ENCODE measurements at places on chromosomes 7 and 10.

DNA sequence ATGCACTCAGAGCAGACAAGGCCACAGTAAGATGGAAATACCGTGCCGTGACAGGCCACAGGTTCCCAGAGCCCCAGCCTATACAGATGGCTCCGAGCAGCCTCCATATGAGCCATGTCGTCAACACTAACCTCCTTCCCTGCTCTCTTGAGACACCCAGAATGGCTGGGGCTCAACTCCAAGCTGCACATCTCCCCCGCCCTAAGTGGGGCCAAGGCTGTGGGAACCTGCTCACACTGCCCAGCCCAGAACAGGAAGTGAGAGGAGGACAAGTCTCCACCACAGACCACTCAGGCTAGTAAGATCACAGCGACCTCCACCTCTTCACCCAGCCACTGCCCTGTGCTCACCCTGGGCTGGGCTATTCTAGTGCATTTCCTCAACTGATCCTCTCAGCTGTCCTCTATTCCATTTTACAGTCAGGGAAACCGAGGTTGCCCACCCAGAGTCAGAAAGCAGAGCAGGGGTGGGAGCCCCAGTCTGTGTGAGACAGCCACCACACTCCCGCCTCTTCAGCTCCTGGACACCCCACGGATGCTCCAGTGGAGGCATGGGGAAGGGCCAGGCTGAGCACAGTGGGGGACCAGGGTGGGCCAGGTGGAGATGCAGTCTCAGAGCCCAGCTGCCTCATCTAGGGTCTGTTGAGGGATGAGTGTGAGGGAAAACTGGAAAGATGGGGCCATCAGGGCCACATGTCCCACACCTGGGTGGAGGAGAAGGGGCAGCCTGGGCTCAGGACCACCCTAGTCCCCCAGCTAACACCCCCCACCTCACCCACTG is 11.6 kb downstream of the GRID1 start:
- no peak for DNase-seq

- DNase-seq: no peak
These were observed 228.4 kb upstream of the RHOBTB1 start for GRCh38 chr10:61172182-61172926.

- no peak for DNase-seq
These were observed 147.1 kb downstream of the RGS10 start for GRCh38 chr10:119395280-119396007.

GRCh38 chr10:114070710-114071109 is 27.0 kb downstream of the ADRB1 start:
- no peak for DNase-seq

- no peak for DNase-seq
These were observed 854 bp downstream of the MTG1 start for GRCh38 chr10:133394801-133395221.

DNA sequence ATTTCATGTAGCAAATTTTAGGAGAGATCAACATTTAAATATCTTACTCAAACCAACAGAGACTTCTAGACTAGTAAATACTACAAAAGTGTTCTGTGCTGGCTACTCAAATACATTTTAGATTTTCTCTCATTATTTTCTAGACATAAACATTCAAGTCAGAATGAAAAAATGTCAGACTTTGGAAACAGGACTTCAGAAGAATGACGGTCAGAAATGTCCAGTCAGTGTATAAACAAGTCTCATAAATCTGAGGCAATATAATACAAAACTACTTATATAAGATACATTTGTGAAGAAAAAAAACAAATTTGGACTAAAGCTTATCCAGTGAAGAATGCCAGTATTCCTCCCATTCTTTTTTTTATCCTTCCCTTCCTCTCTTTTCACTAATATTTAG is 25.9 kb downstream of the RNLS start:
- DNase-seq: no peak

DNA sequence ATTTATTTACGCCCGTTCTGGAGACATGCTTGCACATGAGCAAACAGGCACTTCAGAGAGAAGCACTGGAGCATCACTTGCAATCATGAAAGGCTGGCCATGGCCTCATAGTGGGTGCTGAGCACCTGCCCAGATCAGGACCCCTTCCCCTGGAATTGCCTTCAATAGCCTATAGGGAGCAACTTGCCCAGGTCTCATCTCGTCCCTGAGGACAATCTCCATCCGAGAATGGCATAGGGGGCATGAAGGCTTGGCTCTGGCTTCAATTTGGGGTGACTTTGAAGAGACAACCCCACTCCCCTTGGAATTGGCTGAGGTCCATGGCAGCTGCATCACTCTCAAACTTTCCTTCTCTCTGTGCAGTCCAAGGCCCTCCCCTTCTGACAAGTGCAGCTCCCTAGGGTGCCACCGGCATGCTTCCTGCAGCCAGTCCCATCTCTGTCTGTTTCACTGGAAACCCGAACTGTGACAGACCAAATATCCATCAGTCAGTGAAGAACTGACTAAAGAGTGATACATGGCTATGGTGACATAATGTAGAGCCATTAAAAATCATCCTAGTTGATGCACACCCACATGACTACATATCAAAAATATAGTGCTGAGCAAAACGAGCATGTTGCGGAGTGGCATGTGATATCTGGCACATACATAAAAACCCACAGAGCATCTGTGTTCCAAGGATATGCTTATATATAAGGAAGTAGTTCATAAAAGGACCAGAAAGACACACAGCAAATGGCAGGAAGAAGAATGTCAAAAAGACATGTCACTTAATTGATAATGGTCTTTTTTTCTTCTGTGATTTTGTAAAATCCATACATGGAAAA is 12.4 kb downstream of the GDF2 start:
- no peak for DNase-seq

DNA sequence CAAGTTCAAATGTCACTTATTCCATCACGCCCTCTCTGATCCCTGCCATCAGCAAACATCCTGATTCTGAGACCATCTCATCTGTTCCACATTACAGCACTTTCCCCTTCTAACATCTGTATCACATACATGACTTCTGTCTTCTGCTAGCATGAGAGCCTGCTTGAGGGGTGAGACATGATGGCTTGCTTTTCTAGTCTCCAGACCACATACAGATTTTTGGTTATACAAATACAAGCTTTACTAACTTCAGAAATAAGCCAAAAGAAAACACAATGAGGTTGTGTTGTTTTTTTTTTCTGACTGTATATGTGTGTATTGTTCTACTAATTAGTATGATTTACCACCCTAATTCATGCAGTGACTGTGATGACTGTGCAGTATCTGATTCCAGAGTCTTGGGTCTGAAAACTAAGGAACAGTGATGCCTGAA is 34.3 kb downstream of the NAPEPLD start:
- DNase-seq: no peak

DNA sequence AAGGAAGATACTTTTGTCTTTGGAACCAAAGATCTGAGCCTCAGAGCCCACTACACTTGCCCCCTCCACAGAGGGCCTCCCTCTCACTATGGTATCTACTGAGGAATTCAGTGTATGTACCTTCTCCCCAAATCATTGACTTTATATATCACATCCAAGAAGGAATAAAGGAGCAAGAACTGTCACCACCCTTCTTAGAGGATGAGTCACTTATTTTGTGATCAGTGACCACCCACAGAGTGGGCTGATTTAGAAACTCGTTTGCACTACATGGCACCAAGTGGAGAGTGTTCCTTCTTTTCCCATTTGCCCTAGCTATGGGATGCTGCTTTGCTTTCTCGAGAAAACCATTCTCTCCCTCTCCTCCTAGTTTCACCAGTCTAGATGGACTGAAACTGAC is 5.7 kb downstream of the TMEM243 start:
- DNase-seq: no peak

GRCh38 chr10:69179743-69180524 is at the start of gene SUPV3L1:
TSS of gene SUPV3L1 (plus strand) at chr10:69180234. CDS start at chr10:69180292, 58 bp downstream.
- peak; percentile 80 for DNase-seq

- no peak for DNase-seq
These were observed 354.5 kb downstream of the WDR11 start for GRCh38 chr10:121205625-121206024.

DNA sequence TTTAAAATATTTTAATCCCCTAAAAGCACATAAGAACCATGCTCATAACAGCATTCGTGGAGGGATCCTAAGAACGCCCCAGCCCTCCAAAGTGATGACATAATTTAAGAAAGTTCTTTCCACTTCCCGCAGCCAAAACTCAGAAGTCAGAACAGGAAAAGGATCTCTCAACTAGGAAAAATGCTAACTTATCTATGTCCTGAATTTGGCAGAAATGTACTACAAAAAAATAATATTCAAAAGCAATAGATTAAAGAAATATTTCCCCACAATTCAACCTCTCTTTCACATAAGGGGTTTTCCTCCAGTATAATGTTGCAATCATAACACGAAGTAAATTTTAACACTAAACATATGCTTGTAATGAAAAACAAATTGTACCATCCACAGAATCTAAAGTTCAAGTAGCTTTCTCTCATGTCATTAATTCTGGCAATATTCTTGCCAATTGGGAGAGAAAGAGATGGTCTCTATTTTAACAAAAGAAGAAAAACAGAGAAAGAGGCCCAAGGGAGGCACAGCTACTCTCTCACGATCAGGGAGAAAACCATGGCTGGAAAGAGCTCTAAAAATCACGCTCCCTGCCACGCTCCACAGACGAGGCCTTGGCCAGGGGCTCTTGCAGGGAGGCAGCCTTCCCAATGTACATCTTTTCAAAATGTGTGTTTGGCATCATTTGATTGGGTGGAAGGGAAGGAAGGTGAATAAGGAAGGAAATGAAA is 22.9 kb downstream of the ASB13 start:
- DNase-seq: no peak

GRCh38 chr7:70679661-70680060 is 452.3 kb upstream of the GALNT17 start:
- no peak for DNase-seq

DNA sequence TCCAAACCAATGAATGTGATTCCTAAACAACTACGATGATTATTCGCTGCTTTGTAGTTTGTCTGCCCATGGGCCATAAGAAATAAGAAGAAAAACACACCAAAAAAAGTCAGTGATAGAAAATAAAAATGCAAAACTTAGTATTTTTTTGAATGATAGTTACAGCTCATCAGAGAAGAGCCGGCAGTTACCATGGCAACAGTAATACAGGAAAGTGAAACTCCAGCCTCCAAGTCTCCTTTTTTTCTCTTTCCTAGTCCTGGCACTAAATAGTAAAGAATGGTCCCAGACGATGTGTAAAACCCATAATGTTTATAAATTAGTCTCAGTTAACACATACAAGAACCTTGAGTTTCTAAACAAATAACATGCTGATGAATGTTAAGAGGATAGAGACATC is 21.6 kb upstream of the LHFPL3 start:
- no peak for DNase-seq

Measured in activated T-cell treated with anti-CD3 and anti-CD28 coated beads for 4 hours (primary cell).